Activated T-cell treated with anti-CD3 and anti-CD28 coated beads, Interleukin-2, amount 50 U/mL, for 4 hours (primary cell): ENCODE measurements at places on chromosomes 11 and 22.

DNA sequence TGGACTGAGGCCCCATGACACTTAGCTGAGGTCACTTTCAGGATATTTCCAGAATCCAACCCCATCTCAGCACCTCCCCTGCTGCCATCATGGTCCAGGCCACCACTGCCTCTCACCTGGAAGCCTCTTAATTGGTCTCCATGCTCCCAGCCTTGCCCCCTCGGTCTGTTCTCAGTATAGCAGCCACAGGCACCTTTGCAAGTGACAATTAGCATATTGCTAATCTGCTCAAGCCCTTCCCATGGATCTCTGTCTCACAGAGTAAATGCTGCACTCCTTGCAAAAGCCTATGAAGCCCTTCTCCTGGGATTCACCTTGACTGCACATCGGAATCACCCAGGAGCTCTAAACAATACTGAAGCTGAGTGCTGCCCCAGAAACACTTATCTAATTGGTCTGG is 93.5 kb upstream of the CSNK2A3 start:
- DNase-seq, result no peak

DNA sequence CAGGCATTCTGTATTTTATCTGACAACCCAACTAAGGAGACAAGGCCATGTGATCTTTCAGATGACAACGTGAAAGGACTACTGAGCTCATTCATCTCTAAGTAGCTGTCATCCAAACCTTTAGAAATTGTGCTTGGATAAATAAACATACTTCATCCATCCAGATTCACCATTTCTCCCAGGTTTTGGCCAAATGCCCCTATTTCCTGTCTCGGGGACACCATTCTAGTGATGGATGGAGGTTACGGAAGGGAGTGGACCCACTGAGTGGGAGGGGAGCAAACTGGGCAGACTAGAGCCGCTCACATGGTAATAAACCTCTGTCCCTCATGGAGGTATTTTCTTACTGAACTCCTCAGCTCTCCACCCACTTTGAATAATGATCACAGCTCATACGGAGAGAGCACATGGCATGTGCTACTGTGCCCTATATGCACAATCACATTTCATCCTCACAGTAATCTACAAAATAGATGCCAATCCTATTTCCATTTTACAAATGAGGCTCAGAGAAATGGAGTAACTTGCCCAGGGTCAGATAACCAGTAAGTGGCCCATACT is 114.4 kb downstream of the SLC1A2 start:
- DNase-seq, result no peak

DNA sequence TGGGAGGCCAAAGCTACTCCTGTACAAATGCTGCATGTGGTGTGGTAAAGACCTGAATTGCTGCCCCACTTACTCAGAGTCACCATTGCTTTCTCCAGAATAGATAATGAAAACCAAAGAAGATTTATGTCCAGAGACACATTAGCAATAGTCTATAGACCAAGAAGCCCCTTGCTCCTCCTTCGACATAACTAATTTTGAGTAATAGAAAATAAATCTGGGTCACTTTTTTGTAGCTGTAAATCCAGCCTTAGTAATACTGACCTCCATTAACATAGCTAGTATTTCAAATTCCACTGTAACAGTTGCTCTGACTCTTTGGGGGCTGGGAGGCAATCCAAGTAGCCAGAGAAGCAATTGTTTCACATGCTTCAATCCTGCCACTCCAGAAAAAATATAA is 145.9 kb downstream of the MAML2 start:
- no peak for DNase-seq

- DNase-seq, result no peak
Observed at GRCh38 chr11:4527926-4528325, 17.1 kb upstream of the OR52M1 start.

- DNase-seq, result no peak
Observed at GRCh38 chr22:19199479-19199878, 20.9 kb upstream of the SLC25A1 start.
